ENCODE measurements at places on chromosomes 5 and 9. TPM values are rescaled to one million over a fixed set of nuclear protein-coding genes. Genes with fewer than 3 reads are reported as not detected.

Gene CSNK1G3
- 42.0 TPM for total RNA-seq

Gene AIF1L
- total RNA-seq, result 12.3 TPM

Gene MLLT3
- 15.4 TPM for total RNA-seq

Gene TRAF2
- 14.8 TPM for total RNA-seq

Gene LEAP2
- total RNA-seq, result 0.69 TPM

Gene GPBP1
- total RNA-seq, result 63.0 TPM

Gene RIOK2
- 22.2 TPM for total RNA-seq

Gene ATG10
- total RNA-seq, result 3.7 TPM

- no peak for DNase-seq
These were observed 6.0 kb upstream of the PIP5K1B start for GRCh38 chr9:68698943-68699509.

DNA sequence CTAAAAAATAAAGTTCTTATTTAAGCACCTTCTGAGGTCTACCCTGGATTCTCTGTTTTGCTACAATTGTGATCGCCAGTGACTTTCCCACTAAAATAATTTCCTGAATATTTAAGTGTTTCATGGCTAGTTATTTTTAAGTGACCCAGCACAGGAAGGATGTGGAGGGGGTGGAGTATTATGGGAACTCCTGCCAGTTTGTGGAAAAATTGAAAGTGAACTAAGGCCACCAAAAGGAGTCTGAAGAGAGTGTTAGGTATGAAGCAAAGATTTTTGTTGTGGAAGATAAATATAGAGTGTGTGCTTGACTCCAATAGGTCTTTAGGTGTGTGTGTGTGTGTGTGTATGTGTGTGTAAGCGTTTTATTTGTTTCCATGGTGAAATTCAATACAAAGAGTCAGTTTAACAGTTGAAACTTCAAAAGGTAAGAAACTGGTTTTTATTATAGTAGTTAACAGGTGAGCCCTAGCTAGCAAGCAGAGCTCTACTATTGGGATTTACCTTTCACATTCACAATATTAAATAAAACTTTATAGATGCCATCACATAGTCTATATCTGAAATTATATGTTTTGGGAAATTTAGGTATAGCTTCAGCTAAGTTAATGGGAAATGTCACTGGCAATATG lies 25.6 kb downstream of the RASGRF2 start:
- DNase-seq, result no peak

DNA sequence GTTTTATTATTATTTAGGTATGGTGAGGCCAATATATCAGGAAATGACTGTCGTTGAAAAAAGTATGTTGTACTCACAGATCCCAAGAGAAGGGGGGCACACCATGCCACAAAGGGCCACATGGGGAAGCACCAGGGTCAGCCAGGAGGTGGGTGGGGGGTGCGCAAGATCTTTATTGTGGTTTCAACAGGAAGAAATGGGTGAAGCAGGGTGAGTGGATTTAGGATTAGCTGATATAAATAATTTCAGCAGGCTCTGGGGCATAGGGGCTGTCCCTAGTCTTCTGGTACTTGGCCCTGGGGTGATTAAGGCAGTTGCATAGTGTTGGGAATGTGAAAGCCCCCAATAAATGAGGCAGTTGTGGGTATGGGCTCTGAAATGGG lies 8.6 kb downstream of the PDCD1LG2 start:
- no peak for DNase-seq

- no peak for DNase-seq
These were observed 22.8 kb upstream of the TCF7 start for GRCh38 chr5:134091626-134092121.

- DNase-seq, result peak; percentile 82
These were observed 26.1 kb downstream of the IDNK start for GRCh38 chr9:83649080-83649479.

DNA sequence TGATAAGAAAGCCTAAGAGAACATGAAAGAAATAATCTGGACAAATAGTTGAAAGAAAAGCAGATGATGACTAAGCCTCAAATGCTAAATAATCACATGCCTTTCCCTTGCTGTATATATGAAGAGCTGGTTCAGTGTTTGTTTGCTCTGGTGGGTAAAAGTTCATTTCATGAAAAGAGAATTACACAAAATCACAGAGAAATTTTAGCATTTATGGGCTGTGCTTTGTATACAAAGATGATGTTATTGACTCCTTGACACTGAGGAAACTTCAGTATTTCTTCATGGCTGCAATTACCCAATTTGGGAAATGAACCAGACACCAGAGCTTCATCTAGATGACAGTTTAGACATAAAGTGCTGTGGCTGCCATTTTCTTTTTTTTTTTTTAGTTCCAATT lies 527.2 kb downstream of the NR2F1-AS1 start:
- DNase-seq, result no peak

DNA sequence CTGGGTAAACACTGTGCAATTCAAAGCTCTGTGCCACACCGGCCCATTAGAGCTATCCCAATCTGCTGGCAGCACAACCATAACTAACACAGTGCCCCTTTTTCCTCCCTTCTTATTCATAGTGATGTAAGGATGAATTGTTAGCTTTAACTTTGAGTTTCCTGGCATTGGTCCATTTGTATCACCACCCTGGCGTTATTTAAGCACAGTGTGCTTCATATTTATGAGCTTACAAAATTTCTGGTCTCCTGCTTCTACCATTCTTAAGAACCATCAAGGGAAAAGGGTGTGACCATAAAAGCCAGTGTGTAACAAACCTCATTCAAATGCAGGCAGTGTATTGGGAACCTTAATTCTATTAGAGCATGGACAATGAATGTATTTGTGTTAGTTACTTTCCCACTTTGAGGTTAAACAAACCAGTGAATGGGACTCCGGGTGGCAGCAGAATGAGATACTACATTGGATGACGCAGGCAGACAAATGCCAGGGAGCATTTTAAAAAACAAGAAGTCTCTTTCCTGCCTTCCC lies 222.6 kb downstream of the TMEM161B start:
- DNase-seq, result no peak

- DNase-seq, result no peak
These were observed 331.3 kb upstream of the KIF2A start for GRCh38 chr5:61974680-61975079.

DNA sequence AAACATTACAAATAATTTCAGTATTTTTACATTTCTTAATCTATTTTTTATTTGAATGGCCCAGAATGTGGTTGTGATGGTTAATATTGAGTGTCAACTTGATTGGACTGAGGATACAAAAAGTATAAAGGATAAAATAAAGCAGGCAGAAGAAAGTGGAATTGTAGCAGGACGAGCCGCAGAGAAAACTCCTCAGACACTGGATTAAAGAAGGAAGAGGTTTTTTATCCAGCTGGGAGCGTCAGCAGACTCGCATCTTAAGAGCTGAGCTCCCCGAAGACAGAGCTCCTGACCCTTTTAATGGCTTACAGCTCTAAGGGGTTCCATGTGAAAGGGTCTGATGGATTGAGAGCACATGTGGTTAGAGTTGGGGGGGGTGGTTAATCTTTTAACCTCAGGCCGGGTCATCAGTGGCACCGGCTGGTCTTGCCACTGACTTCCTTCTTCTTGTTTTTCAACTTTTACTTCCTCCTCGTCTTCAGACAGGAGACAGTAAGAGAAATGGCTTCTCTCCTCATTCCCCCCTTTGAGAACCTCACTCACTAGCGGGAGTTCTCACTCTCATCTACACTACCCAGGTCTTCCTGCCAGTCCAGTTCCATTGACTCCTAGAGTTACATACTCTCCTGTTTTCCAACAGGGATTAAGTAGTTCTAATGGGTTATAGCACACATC lies 80.0 kb downstream of the TMEM161B start:
- DNase-seq, result no peak

- no peak for DNase-seq
These were observed 8.5 kb downstream of the SPINK9 start for GRCh38 chr5:148343603-148344487.

- no peak for DNase-seq
These were observed 363.6 kb upstream of the CYLC2 start for GRCh38 chr9:102631559-102631958.

DNA sequence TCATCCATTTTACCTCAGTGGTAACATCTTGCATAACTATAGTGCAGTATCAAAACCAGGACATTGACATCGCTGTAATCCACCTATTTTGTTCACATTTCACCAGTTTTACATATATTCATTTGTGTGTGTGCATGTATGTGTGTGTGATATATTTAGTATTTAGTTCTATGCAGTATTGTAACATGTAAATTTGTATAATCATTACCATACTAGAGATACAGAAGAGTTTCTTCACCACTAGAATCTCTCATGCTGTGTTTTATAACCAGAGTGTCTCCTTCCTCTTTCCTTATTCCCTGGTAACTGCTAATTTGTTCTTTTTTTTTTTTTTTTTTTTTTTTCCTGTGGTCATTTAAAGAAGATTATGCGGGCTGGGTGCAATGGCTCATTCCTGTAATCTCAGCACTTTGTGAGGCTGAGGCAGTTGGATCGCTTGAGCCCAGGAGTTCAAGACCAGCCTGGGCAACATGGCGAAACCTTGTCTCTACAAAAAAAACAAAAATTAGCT lies 11.0 kb downstream of the RASA1 start:
- DNase-seq, result no peak

GRCh38 chr5:135147294-135148090 lies 113.5 kb upstream of the PITX1 start:
- no peak for DNase-seq

DNA sequence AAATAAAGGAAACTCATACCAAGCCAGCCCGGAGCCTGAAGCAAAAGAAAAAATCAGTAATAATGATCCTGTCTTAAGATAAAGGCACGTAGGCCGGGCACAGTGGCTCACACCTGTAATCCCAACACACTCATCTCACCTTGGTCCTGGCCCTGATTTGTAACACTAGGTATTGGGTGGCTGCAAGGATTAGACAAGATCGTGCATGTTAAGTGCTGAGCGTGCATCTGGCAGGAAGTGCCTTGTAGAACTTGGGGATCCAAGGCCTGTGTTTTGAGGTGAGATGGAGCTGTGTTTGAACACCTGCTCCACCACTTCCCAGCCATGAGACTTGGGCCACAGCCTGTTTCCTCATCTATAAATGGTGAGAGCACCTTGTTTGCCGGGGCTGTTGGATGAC lies 41.5 kb downstream of the SPRY4 start:
- no peak for DNase-seq

DNA sequence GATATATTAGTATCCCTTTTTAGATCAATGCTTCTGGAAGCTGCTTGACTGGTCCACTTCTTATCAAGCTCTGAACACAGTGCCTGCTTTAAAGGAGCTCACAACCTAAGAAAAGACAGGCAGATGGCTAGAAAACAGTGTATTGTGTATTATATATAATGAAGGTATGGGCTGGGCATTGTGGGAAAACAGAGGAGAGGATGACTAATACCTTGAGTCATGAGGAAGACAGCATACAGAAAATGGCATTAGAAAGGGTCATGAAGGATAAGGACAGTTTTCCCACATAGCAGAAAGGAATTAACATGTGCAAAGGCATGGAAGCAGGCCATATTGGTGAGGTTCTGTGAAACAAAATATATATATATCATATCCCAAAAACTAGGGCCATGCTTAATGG lies 309.6 kb downstream of the MLLT3 start:
- no peak for DNase-seq

GRCh38 chr5:87605663-87606062 lies 192.9 kb upstream of the CCNH start:
- DNase-seq, result no peak

- no peak for DNase-seq
These were observed 164.5 kb downstream of the DCP2 start for GRCh38 chr5:113140837-113141671.

- no peak for DNase-seq
These were observed 154.0 kb downstream of the FRMD3 start for GRCh38 chr9:83384214-83384613.

DNA sequence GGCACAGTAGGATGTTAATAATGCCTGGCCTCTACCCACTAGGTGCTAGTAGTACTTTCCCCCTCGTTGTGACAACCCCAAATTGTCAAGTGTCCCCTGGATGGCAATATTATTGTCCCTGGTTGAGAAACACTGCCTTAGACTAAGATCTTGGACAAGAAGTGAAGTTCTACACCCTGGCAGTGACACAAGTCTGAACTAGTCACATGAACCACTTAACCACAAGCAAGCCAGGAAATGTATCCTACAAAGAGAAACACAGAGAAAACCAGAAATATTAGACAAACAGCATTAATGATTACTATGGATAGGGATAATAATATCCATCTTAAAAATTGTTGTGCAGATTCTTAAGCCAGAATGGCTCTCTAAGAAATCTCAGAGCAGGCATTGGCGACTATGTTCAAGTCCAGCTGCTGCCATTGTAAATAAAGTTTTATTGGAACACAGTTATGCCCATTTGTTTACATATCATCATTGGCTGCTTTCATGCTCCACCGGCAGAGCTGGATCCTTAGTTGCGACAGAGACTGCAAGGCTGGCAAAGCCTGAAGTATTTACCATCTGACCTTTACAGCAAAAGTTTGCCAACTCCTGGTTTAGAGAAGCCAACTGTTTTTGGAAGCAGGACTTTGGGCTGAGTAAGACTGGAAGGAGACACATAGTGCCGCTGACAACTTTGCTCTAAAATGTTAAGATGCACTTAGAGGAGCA lies 80.8 kb downstream of the NTRK2 start:
- DNase-seq, result no peak

- no peak for DNase-seq
These were observed at the start of gene PRSS3 for GRCh38 chr9:33795281-33795680. TSS of gene PRSS3 (plus strand) at chr9:33795561. CDS start at chr9:33795574, 13 bp downstream.

DNA sequence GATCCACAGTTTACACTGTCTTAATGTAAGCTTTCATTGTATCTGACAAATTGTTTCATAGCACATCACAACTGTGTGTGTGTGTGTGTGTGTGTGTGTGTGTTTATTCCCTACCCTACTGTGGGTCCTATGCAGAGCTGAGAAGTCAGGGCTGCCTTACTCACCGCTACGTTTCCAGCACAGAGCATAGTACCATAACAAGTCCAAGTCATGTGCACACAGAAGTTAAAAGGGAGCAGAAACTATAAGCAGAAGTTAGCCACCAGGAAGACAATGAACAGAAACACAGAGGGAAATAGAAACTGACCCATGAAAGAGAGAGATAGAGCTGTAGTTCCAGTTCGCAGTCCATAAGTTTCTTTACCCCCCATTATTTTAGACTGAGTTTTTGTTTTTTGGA lies 38.2 kb upstream of the DMXL1 start:
- DNase-seq, result no peak

DNA sequence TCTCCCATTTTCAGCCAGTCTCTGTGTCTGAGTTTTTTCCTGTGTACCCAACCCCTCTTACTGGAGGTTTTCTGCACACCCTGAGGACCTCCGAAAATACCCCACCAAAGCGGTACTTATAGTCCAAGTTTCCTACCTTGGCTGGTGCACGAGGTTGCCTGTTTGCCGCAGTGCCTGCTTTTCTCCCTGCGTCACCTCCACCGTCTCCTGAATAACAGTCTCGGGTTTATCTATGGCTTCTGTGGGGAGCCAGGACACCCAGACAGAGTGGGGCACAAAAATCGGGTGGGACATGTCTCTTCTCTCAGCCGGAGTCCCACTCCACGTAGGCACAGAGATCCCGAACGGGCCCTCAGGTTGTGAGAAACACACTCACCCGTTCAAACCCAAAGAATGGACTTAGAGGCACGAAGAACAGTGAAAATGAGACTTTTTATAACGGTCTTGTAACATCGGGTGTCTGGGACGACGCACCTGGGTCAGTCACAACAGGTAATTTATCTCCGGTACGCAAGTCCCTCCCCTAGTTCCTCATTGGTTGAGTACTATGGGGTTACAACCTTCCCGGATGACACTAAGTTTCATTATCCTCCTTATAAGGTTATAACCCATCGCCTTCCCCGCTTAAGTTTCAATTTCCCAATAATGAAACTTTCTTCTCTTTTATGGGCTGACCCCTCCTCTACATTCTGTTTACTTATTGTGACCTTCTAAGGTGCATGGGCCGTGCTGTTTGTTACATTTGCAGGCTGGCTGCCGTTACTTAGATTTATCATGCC lies 970.2 kb upstream of the COX7C start:
- DNase-seq, result no peak
